NCI-H2081 (cell line): ENCODE measurements at places on chromosomes 13 and 19.

DNA sequence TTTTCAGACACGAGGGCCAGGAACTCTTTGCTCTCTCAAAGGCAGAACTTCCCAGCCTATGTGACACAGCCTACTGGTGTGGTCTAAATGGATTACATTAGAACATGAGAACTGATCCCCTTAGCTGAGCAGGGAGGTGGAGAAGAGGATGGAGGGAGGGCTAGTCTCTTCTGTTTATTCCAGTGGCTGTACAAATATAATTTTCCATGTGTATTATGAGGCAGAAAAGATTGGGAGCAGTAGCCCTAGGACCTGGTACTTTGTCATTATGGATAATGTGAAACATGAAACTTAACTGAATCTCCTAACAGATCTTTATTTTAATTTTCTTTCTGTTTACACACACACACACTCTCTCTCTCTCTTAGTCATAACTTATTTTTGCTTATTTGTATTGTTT lies 82.1 kb downstream of the WDFY2 start:
- DNase-seq = peak; percentile 56

GRCh38 chr19:47036097-47036651 lies 12.2 kb downstream of the TMEM160 start:
- peak; percentile 52 for DNase-seq

DNA sequence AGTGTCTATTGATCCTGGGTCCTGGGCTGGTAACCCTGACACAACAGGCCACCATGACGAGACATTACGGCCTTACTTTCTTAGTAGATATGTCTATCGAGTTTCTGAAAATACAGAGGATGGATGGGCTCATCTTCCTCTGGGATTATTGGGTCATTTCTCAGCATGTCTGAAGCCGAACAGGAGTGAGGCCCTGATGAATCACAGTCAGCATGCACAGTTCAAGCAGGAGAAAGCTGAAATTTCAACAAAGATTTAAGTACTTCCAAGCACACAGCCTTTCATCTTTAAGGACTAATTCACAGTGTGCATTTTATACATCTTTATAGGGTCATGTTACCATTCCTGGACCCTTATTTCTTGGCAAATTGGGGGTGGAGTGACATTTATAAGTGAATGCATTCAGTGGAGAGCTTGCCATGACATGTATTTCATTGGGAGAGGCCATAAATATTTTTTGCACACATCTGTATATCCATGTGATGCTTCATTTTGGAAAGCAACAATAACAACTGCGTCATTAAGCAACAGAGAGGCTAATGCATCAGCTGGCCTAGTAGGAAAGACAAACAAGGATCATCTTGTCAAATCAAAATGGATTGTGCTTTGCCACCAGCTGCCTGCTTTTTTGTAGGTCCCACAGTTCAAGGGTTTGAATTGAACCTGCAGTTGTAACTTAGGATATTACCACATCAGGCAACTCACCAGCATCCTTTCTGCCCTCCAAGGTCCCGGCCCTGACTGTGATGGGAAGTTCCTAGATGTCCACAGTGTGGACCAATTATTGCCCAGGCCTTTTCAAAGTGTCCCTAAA lies 143.5 kb downstream of the DNAJC15 start:
- DNase-seq = no peak

DNA sequence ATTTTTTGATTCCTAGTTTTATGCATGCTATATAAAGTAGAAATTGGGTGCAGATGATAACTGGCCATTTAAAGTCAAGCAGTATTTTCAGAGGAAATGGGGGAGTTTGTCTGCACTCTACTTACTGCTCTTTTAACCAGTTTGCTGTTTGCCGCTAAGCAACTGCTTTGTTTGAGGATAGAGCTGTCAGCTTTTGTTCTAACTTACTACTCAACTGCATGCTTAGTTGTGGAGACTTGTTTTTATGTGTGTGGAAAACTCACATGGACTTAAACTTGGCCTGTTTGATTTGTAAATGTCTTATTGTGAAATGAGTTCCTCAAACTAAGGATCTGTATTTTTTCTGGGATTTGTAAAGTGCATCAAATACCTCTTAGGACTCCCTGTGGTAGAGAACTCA lies 591.1 kb downstream of the PCDH9 start:
- no peak for DNase-seq
